GM06990 (cell line): ENCODE measurements at places on chromosomes 4 and X.

DNA sequence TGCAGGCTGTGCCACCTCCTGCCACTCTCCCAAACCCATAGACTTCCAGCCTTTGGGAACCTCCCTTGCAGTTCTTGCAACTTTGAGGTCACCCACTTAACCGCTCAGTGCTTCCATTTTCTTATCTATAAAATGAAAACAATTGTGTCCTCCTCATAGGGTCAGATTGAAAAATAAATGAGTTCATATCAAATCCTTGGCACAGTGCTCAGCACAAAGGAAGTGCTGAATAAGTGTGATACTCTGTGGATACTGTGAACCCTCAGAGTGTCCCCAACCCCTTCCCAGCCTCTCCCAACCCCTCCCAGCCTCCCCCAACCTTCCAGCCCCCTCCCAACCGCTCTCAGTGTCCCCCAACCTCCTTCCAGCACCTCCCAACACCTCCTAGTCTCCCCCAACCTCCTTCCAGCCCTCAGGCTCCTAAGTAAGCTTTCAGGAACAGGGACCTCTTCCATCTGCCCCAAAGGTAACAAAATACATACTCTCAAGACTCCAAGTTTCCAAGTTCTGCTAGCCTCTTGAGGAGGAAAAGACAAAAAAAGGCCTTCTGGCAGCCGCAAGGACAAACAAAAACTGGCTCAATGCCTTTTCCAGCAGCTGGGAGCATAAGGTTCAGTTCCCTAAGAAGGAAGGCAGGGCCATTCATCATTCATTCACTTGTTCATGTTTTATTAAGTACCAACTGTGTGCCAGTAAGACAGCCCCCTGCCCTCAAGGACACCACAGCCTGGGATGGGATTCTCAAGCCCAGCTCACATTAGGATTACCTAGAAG is 46.1 kb upstream of the LGI2 start:
- DNase-seq, result no peak

DNA sequence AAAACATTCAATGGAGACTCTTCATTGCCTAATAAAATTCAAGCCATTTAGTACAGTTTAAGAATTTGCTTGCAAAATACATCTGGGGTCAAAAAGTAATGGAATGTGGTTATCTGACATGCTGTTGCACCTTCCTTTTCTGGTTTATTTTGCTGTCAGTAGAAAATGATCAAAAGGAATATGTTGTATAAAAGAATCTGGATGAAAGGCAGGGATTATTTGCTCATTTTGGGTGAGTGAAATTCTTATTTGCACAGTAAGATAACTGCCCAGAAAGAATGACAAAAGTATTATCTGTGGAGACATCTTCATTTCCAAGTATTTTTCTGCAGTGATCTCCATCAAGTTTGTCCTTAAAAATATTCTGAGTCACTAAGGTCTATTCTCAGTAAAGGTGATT is 30.4 kb downstream of the BOD1L1 start:
- no peak for DNase-seq

DNA sequence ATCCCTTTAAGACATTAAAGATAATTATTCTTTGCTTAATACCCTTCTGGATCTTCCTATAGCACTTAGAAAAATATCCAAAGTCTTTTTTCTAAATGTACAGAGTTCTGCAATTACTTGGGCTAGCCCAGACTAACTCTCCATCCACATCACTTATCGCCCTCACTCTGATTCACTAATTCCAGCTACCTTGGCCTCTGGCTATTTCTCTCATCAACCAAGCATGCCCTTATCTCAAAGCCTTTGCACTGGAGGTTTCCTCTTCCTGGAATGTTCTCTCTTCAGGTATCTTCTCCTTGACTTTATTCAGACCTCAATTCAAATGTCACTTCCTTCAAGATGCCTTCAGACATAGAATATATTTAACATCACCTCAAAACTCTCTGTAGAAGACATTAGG is 345.1 kb upstream of the SMIM31 start:
- DNase-seq, result no peak

GRCh38 chr4:157713342-157713741 is 459.5 kb downstream of the GASK1B start:
- DNase-seq, result no peak

GRCh38 chr4:122842392-122842791 is 15.8 kb downstream of the FGF2 start:
- no peak for DNase-seq

GRCh38 chrX:17395154-17395553 is 20.2 kb downstream of the NHS start:
- DNase-seq, result no peak

- DNase-seq, result no peak
Measured at GRCh38 chr4:113499166-113499565, 262.4 kb downstream of the CAMK2D start.

DNA sequence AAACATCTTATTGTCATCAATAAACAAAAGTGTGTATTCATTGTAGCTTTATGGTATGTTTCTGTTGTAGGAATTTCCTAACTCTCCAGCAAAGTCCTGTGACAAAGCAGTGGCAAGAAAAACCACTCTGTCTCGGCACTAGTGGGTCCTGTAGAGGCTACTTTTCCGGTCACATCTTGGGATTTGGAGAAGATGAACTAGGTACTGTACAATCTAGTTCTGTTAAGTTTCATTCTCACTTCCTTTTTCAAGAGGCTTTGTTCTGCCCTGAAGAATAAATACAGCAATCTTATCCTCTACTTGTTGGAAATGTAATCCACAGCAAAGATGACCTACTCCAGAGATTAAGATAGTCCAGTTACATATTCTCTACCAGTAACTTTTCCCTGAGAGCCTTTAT is 69.3 kb downstream of the HHIP start:
- no peak for DNase-seq

GRCh38 chr4:76993787-76994641 is 44.5 kb downstream of the SEPTIN11 start:
- peak; percentile 78 for DNase-seq

DNA sequence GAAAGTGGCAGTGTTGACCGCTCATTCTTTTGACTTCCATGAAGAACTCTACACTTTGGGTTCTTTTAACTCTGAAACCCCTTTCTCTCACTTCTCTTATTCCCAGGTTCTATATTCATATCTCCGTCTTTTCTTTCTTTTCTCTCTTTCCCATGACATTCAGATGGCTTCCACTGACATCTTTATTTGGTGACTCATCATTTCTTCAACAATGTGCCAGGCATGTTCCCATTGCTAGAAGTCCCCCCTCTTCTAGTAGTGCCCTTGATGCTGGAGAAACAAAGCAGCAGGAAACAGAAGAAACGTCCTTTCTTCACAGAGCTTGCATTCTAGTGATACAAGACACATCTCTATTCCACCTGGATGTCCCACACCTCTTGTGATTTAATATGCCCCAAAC is 33.3 kb downstream of the PKD2 start:
- DNase-seq, result no peak

GRCh38 chrX:29547877-29548276 is 667.5 kb upstream of the MAGEB2 start:
- DNase-seq, result no peak

GRCh38 chr4:98094118-98094517 is 49.2 kb downstream of the STPG2 start:
- DNase-seq, result no peak

DNA sequence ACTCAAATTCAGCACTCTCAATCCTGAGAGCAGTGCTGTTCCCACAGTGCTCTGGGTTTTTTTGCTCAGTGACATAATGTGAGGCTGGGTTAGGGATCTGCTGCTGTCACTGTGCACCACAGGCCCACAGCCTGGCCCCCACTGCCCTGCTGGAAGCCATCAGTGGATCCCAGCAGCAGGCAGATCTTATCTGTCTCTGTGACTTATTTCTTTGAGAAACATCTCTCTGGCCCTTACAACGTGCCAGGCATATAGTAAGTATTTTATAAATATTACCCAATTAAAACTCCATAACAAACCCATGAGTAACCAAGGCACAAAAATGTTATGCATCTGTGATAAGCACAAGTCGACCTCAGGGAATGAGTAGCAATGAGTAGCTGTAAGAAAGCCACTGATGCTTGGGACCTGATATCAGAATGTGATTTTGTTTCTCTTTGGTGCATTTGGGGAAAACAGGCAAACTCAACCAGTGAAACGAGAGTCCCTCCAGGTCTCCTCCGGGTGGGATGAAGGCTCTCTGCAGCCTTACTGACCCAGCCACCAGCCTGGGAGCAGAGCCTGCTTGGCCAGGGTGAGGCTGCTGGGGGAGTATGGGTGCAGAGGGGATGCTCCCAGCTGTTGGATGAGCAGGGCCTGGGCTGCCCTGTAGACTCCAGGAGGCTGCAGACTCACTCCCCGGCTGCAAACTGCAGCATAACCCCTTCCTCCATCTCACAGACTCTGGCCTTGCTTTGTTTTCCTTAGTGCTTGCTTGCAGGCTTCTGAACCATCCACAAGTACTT is 172.7 kb upstream of the LNX1 start:
- no peak for DNase-seq

- DNase-seq, result no peak
Measured at GRCh38 chr4:68445111-68445510, 2.2 kb upstream of the TMPRSS11E start.

- no peak for DNase-seq
Measured at GRCh38 chr4:41132055-41132683, 82.2 kb downstream of the APBB2 start.

GRCh38 chrX:65587616-65588526 is 53.3 kb upstream of the LAS1L start:
- no peak for DNase-seq

DNA sequence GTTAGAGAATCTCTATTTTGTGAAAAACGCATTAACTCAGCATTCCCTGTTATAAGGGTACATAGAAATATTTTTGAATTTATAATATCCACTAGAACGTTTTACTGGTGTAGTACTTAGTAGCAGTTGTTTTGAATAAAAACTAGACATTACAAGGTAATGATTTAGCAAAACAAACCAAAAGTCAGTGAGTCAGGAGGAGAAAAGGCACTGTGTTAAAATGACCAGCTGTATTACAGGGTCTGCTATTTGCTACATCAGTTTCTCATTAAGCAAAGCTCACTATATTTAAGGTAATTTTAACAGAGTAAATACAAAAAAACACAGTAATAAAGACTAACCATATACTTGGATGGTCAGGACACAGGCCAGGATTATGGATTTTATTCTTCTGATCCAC is 152.8 kb downstream of the RASL11B start:
- no peak for DNase-seq

DNA sequence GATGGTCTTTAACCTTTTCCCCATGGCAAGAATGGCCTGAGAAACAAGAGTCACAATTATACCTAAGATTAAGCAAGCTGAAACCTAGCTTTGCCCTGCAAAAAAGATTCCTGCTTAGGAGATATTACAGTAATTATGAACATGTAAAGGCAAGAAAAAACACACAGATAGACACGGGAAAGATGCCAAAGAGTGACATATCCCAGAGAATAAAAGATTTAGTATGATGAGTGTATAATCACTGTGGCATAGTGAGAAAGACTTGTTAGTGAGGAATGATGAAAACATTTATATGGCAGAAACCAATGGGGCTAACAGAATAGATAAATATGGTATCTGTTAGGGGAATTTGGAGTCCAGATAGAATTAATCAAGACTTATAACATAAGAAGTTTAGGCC is 29.6 kb upstream of the TASL start:
- no peak for DNase-seq

DNA sequence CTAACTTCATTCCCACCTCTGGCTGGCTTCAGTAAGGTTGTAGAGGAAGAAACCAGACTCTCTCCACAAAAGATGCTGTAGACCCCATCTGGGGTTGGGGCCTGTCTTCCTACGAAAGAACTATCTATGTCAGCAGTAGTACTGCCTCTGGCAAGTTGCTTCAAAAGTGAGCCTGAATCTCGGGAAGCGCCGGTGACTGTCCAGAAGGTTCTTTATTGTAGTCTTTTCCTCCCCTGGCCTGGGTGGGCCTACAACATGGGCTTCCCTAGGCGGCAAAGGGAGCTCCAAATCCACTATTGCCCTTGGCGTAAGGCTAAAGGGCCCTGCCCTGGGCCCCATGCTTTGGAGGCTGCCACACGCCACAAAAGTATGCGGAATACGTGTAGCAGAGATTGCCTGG is 38.6 kb upstream of the NYX start:
- DNase-seq, result no peak

GRCh38 chr4:159685340-159686092 is 582.6 kb downstream of the RAPGEF2 start:
- no peak for DNase-seq

DNA sequence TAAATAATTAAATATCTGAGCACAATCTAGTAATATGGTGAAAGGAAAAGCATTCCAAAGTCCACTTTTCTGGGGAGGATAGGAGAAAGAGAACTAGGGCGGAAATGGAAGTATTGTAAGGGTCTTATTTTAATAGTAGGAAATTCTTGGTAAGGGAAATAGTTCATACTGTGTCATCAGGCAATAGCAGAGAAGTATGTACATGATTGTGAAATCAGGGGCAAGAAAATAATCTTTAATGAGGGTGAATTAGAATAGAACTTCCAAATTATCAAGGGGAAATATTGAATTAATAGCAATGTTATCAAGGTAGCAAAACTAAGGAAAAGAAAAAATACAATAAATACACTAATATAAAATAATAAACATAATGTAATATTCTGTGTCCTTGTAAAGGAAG is 14.8 kb downstream of the GIMD1 start:
- no peak for DNase-seq

DNA sequence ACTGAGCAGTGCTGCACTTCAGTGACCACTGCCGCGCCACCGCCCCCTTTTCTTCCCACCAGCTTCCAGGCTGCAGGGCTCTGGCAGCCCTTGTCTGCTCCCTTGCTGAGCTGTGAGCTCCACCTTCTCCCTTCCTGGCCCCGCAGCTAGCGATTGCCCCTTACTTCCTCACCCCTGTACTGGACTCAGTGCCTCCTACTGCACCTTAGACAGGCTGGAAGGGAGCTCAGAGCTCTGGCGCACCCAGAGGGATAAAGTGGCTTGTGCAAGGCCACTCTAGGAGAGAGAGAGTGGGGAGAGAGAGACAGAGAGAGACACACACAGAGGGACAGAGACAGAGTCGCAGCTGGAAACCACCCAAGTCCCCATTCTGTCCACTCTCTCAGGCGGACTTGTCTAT is 6.0 kb downstream of the RASL11B start:
- no peak for DNase-seq

DNA sequence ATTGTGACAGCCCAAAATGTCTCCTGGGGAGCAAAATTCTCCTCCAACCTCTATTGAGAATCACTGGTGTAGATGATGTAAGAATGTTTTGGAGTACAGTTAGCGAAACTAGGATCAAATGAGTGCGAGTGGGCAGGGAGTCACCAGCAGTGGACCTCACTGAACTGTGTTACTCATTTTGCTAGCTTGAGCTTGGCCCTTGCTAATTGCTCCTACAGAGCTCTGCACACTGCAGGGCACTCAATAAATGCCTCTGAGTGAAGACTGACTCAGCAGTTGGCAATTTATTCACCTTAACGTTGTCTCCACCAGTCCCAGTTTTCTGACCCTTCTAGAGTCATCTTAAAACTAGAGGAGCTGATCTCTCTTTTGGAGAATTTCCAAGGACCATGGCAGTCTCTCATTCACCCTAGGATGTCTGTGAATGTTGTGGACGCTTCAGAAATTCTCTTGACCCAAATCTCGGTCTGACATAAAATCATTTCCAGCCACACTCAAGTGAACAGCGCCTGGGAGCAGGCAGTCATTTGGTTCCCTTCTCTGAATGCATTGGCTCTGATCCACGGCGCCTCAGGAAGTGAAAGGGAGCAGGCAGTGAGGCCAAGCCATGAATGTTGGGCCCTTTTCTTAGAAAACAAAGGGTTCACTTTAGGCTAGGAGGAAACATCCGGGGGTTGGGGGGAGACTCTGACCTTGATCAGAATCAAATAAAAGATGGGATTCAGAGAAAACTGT is 148.1 kb downstream of the NWD2 start:
- DNase-seq, result no peak

GRCh38 chrX:16204538-16204937 is 37.3 kb downstream of the MAGEB17 start:
- DNase-seq, result no peak
